Renal cortical epithelial cell (primary cell): ENCODE measurements at places on chromosomes 5 and 9. TPM values are rescaled to one million over a fixed set of nuclear protein-coding genes. Genes with fewer than 3 reads are reported as not detected.

Gene KIF12
- total RNA-seq: 12.3 and 40.1 TPM in 2 replicates

Gene CXCL14
- total RNA-seq: 0.69 and 51.1 TPM in 2 replicates

Gene ROPN1L
- 3.1 TPM in 1 of 2 replicates, not detected in the other for total RNA-seq

Gene KCNMB1
- total RNA-seq: not detected in 2 replicates

Gene C7
- not detected in 2 replicates for total RNA-seq

Gene QRFP
- not detected in 2 replicates for total RNA-seq

Gene TRPM3
- total RNA-seq: 0.35 and 2.9 TPM in 2 replicates

Gene MSMP
- not detected in 2 replicates for total RNA-seq

Gene LAMC3
- 0.05 TPM in 1 of 2 replicates, not detected in the other for total RNA-seq

Gene PCDHA9
- 0.99 TPM in 1 of 2 replicates, not detected in the other for total RNA-seq

Gene SLC9A3
- total RNA-seq: 0.35 and 1.6 TPM in 2 replicates

Gene MYMK
- not detected in 2 replicates for total RNA-seq

Gene PCDHGB2
- total RNA-seq: 0.35 and 2.7 TPM in 2 replicates

Gene DIAPH1
- total RNA-seq: 73.1 and 113 TPM in 2 replicates
